ENCODE measurements at places on chromosomes 2 and 18.

DNA sequence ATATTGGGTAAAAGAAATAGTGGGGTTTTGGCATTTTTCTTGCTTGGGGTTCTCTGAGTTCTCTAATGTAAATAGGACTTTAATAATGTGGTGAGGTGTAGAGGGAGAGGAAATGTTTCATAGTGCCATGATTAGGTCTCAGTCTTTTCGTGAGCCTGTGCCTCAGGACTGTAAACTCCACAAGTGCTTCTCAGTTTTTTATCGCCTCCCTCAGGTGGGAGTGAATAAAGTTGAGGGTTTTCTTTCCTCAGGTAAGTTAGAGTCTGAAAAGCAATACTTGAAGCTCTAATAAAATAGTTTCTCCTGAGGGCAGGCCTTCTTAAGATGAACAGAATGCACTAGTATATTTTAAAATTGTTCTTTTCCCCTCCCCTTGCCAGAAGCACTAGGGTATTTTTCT lies 243.1 kb upstream of the SETBP1 start:
- H3K36me3 ChIP-seq = no peaks in the 10 kb centered on the region
- DNase-seq = no peak
- no peak overlapping the region for H3K27ac ChIP-seq
- no peak overlapping the region for H3K4me3 ChIP-seq
- H3K27me3 ChIP-seq = no peaks in the 10 kb centered on the region
- H3K4me1 ChIP-seq = no peaks in the 10 kb centered on the region

DNA sequence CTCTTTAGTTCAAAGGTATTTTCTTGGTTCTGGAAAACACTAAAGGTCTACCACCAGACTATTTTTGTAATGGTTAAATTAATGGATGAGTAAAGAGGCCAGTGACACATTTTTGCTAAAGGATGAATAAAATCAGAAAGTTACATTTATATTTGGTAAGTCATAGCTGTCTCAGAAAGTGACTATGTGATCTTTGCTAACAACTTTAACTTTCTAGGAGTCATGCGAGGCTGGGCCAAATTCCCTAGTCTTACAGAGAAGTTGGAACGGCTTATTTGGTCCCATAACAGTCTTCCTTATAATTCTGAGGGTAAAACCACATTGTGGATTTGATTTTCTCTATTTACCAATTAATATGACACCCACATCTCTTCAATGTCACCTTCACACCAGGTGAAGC lies 198.1 kb downstream of the PDE1A start:
- no peak overlapping the region for H3K4me3 ChIP-seq
- H3K36me3 ChIP-seq = no peaks in the 10 kb centered on the region
- H3K4me1 ChIP-seq = peaks cover 2% of the 10 kb centered on the region
- no peaks in the 10 kb centered on the region for H3K27me3 ChIP-seq

DNA sequence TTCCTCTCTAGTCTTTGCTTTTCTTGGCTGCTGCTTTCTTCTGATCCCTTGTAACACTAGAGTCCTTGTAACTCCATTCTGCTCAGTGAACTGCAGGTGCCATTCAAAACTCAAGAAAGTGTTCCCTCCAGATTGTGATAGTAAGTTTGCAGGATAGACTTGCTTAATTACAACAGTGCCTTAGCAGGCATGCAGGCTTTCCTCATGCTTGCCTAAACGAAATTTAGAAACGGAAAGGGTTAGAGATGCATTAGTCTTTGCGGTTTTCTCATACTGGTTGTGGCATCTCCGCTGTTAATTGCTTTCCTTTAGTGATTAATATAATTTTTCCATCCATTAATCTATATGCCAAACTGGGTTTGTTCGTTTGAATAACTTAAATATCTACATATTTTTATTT lies 82.9 kb downstream of the DOK6 start:
- DNase-seq = no peak
- no peaks in the 10 kb centered on the region for H3K36me3 ChIP-seq
- H3K4me1 ChIP-seq = peaks cover 2% of the 10 kb centered on the region
- H3K27ac ChIP-seq = no peak overlapping the region
- no peaks in the 10 kb centered on the region for H3K27me3 ChIP-seq

DNA sequence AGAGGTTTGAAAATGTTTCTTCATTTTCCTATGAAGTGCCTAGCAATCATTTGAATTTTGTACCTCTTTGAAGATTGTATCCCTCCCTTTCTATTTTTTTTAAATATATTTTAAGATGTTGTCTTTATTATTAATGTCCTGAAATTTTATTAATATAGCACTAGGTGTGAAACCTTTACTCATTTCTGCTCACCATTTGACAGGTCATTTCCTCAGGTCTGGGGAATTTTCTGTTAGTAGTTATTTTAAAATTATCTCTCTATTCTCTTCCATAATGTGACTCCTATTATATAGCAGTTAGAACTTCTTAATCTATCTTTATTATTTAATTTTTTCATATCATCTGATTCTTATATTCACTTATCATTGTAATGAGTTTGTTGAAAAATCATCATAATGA lies 1038.6 kb upstream of the SLC39A10 start:
- no peaks in the 10 kb centered on the region for H3K36me3 ChIP-seq
- H3K4me1 ChIP-seq = no peaks in the 10 kb centered on the region
- H3K27ac ChIP-seq = no peak overlapping the region
- DNase-seq = no peak
- no peak overlapping the region for H3K4me3 ChIP-seq

DNA sequence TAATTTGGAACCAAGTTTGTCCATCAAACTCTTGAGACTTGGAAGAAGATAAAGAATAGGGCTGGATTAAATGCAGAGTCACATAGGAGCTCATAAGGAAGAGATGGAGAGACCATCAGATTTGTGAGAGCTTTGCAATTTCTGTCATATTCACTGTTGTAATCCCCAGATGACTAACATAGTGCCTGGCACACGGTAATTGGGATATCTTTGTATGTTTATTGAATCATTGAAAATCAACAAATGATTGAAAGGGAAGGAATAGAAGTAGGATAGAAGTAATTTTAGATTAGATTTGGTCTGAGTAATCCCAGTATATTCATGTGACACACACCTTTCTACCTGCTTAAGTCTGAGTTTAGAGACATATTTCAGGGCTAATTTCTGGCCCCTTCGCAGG lies 75.4 kb downstream of the LCLAT1 start:
- DNase-seq = no peak
- H3K27me3 ChIP-seq = no peaks in the 10 kb centered on the region
- no peak overlapping the region for H3K4me3 ChIP-seq
- H3K27ac ChIP-seq = no peak overlapping the region

GRCh38 chr18:74282755-74283554 lies 8.8 kb downstream of the CYB5A start:
- H3K27me3 ChIP-seq = no peaks in the 10 kb centered on the region
- no peaks in the 10 kb centered on the region for H3K36me3 ChIP-seq
- no peak overlapping the region for H3K27ac ChIP-seq
- H3K4me1 ChIP-seq = peaks cover 25% of the 10 kb centered on the region
- no peak overlapping the region for H3K4me3 ChIP-seq
- no peak for DNase-seq

DNA sequence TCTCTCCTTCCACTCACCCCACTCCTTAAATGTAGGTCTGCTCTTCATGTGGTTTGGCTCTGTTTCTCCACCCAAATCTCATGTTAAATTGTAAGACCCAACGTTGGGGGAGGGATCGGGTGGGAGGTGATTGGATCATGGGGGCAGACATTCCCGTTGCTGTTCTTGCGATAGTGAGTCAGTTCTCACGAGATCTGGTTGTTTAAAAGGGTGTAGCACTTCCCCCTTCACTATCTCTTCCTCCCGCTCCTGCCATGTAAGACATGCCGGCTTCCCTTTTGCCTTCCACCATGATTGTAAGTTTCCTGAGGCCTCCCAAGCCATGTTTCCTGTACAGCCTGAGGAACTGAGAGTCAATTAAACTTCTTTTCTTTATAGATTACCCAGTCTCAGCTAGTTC lies 1044.5 kb upstream of the POU3F3 start:
- no peaks in the 10 kb centered on the region for H3K27me3 ChIP-seq
- H3K36me3 ChIP-seq = no peaks in the 10 kb centered on the region
- DNase-seq = no peak
- no peaks in the 10 kb centered on the region for H3K4me1 ChIP-seq
- no peak overlapping the region for H3K27ac ChIP-seq

GRCh38 chr2:197908990-197909776 lies 104.8 kb downstream of the PLCL1 start:
- DNase-seq = no peak
- H3K27ac ChIP-seq = no peak overlapping the region
- no peaks in the 10 kb centered on the region for H3K36me3 ChIP-seq

DNA sequence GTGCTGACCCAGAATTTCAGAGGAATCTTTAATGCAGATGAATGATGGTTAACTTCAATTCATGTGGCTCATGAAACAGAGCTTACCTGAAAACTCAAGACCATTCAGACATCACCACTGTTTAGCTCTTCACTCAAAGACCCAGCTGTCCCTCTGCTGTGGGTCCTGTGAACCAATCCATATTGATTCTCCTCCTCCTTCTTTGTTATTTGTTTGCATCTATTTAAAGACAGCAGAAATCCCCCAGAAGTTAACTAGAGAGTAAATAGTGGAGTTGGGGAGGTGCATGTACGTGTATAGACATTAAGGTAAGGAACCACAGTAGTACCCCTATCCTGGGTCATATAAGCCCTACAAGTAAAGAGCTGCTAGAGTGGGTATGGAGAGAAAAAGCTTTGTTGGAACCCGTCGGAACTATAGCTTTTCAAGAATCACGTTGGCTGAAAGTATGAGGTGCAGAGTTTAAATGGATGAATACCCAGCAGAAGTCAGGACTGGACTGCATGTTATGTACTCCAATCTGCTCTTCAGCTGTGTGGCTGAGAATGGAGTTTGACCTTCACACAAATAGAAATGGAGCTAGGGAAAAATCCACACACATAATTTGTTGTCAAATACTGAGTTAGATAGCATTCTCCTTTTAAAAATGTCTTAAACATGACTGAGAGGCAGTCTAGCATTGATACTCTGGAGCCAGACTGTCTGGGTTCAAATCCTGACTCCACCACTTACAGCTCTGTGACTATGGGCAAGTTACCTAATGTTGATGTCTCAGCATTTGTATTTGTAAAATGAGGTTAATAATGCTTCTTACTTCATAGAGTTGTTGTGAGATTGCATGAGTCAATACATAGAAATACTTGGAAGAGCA lies 81.7 kb upstream of the HK2 start:
- H3K27me3 ChIP-seq = no peaks in the 10 kb centered on the region
- H3K4me3 ChIP-seq = no peak overlapping the region
- no peak for DNase-seq
- no peaks in the 10 kb centered on the region for H3K36me3 ChIP-seq
- no peak overlapping the region for H3K27ac ChIP-seq
- H3K4me1 ChIP-seq = no peaks in the 10 kb centered on the region

- no peaks in the 10 kb centered on the region for H3K4me1 ChIP-seq
- H3K27me3 ChIP-seq = no peaks in the 10 kb centered on the region
- H3K4me3 ChIP-seq = no peak overlapping the region
- DNase-seq = no peak
These were observed 19.4 kb downstream of the THAP4 start for GRCh38 chr2:241617431-241618154.

DNA sequence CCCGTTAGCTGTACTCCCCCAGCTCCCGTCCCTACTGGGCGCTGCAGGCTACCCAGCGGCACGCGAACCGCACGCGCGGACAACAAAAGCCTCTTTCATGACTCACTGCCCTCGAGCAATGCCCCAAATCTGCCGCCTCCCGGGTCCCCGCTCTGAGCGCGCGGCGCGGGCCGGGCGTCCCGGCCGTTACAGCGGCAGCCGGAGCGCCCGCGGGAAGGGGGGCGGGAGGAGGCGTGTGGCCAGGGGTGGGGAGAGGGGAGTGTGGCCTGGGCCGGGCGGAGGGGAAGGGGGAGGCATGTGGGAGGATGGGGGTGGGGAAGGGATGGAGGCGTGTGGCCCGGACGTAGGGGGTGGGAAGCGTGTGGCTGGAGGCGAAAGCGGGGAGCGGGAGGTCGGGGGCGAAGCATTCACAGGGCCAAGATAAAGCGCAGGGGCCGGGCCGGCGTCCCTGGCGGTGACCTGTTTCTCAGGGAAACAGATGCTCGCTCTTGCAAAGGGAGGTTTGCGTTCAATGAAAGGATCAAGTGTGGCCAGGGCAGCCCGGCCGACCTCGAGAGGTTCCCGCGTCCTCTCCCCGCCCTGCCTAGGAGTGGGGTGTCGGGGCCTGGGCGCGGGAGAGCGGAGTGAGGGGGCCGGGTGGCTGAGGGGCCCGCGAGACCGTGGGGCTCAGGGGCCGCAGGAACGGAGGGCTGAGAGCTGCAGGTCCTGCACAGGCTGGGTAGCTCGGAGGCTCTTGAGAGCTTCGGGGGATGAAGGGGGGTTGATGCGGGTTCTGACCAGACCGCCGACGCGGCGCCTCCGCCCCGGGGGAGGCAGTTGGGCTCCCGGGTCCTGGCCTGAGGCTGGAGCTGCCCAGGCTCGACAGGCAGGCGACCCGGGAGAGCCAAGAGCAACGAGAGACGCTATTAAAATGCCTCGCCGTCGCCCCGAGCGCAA lies 3.5 kb upstream of the NEUROD1 start:
- H3K4me3 ChIP-seq = peak overlapping the region; percentile 24
- H3K36me3 ChIP-seq = no peaks in the 10 kb centered on the region
- no peak overlapping the region for H3K27ac ChIP-seq
- peaks cover 15% of the 10 kb centered on the region for H3K4me1 ChIP-seq
- DNase-seq = peak; percentile 85

DNA sequence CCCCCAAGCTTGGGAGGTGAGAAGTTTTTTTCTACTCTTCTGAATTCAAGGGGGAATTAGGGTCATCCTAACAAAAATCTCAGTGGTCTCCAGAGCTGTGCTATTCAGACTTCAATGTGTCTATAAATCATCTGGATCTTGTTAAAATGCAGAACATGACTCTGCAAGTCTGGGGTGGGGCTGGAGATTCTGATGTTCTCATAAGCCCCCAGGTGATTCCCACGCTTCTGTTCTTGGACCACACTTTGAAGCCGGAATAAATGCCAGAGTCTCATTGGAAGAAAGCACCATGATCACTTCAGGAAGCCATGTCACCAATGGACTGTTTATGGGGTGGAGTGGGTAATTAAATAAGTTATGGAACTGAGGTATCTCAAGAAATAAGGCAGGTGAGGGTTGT lies 22.2 kb upstream of the SLC16A14 start:
- no peaks in the 10 kb centered on the region for H3K27me3 ChIP-seq
- H3K27ac ChIP-seq = no peak overlapping the region

DNA sequence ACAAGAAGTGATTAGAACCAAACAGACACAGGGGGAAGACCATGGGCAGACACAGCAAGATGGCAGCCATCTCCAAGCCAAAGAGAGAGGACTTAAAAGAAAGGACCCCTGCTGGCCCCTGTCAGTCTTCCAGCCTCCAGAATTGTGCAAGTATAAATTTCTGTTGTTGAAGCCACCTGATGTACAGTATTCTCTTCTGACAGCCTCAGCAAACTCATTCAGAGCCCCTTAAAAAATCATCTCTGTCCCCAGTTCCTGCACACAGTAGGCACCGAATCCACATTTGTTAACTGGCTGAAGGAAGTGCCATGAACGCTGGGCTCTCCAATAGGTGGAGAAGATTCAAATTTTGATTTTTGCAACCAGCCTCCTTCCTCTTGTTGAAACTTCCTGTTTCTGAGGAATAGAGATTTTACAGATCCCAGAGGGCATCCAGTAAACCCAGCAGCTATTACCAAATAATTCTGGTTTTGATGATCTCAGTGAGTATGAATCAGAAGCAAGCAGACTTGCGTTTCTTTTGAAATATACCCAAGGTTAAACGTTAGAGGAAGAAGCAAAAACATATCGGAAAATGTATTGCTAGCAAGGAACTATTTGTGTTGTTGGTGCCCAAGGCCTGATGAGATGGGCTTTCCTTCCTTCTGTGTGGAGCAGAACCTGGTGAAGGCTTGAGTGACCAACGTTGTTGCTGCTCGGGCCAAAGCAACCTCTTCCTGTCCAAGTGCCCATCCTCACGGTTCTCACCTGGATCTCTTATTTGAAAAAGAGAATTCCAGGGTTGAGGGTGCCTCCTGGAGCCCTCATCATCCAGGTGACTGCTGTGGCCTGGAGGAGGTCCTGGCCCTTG lies 47.7 kb upstream of the PLB1 start:
- no peak for DNase-seq
- H3K27ac ChIP-seq = no peak overlapping the region
- H3K4me3 ChIP-seq = no peak overlapping the region
- no peaks in the 10 kb centered on the region for H3K4me1 ChIP-seq
